ENCODE measurements at places on chromosomes 4 and X.

DNA sequence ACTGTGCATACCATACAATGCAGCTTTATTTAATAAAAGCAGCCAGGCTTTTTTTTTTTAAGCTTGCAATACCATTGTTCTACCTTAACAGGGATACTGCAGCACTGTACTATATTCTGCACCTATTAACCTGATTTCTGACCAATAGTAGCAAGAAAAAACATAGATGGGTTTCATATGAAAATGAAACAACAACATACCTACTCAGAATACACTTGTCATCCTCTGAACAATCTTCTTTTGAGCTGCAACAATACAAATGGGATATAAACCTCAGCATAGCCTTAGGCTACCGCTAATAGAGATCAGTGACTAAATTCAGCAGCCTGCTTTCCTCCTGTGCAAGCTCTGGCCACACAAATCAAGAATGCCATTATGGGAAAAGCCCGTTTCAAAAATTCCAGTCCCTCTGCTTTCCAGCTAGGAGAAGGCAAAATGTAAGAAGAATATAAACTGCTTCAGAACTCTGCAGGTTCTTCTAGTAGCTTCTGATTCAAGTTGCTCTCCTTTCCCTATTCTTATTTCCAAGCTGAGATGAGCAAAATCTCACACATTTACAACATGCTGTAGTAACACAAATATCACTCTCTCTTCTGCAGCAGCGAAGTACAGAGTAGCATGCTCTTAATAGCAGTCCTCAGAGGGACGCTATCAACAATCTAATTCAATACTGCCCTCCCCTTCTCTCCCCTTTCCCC, 143.4 kb downstream of the KLHL13 start:
- DNase-seq: no peak

GRCh38 chr4:55925241-55925640, 23.5 kb upstream of the CEP135 start:
- no peak for DNase-seq

GRCh38 chrX:102491766-102492165, 20.2 kb upstream of the TCP11X2 start:
- no peak for DNase-seq

- DNase-seq: no peak
Observed at GRCh38 chrX:154731184-154731583, 19.7 kb downstream of the GAB3 start.

DNA sequence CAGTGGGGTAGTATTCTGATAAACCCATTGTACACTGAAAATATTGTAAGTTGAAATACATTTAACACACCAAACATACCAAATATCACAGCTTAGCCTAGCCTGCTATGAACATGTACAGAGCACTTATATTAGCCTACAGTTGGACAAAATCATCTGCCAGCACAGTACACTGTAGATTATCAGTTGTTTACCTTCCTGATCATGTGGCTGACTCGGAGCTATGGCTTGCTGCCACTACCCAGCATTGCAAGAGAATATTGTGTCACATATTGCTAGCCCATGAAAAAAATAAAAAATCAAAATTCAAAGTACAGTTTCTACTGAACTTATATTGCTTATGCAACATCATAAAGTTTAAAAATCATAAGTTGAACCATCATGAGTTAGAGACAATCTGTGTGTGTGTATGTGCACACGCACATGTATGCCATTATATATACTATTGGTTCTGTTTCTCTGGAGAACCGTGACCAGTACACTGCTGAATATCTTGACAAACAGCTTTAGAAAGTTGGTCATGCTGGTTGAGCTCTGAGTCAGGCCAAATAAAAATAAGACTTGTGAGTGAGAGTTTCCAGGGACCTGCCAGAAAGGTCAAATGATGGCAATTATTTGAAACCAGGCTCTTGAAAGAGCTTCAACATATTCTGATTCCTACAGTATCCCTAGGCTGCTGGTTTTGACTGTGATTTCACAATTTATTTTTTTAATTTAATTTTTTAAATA, 238.5 kb downstream of the PRR32 start:
- no peak for DNase-seq

- no peak for DNase-seq
Observed at GRCh38 chr4:70833675-70834074, 6.0 kb downstream of the GRSF1 start.

- DNase-seq: no peak
Observed at GRCh38 chrX:73215246-73215645, 595 bp upstream of the NAP1L2 start.

- DNase-seq: no peak
Observed at GRCh38 chr4:155270671-155271070, 62.2 kb downstream of the NPY2R start.

- DNase-seq: no peak
Observed at GRCh38 chr4:10697086-10697485, 12.5 kb upstream of the CLNK start.

- DNase-seq: no peak
Observed at GRCh38 chr4:169645627-169646026, 25.2 kb downstream of the CLCN3 start.

GRCh38 chr4:38075370-38076152, 115.4 kb downstream of the PTTG2 start:
- DNase-seq: no peak

DNA sequence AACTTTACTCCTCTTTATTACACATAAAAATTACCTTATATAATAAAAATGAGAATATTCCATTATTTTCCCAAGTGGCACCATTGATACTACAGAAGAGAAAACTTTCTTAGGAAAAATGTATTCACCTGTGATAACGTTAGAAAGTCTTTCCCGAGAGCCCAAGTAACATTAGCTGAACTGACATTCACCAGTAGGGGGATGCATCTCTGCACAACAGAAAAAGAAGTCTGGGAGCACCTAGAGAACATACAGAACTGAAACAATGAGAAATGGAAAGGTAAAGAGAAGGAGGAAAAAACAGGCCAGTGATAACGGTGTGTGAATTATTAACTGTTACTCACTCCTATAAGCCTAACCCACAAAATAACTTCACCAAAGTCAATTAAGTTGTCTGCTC, 423.3 kb downstream of the CENPC start:
- no peak for DNase-seq

DNA sequence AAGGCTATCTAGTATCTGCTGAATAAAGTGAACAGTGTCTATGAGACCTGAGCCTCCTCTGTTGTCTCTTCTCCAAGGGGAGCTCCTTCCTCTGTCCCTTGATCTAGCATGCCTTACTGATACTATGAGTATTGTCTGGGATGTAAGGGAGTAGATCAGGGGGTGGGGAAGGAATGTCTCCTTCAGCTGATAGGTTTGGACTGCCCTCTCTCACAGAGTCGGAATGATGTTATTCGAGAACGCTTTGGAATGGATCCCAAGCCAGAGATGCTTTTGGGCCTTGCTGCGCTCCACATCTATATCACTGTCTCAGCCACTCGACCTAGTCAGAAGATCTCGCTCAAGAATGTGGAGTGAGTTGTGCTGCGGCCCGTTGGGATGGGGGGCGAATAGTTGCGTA, 68.3 kb upstream of the PRPS1 start:
- no peak for DNase-seq
